ENCODE measurements at places on chromosomes 6 and 20.
A peak's percentile ranks its signal among the peaks of the same experiment; 100 is the strongest.

DNA sequence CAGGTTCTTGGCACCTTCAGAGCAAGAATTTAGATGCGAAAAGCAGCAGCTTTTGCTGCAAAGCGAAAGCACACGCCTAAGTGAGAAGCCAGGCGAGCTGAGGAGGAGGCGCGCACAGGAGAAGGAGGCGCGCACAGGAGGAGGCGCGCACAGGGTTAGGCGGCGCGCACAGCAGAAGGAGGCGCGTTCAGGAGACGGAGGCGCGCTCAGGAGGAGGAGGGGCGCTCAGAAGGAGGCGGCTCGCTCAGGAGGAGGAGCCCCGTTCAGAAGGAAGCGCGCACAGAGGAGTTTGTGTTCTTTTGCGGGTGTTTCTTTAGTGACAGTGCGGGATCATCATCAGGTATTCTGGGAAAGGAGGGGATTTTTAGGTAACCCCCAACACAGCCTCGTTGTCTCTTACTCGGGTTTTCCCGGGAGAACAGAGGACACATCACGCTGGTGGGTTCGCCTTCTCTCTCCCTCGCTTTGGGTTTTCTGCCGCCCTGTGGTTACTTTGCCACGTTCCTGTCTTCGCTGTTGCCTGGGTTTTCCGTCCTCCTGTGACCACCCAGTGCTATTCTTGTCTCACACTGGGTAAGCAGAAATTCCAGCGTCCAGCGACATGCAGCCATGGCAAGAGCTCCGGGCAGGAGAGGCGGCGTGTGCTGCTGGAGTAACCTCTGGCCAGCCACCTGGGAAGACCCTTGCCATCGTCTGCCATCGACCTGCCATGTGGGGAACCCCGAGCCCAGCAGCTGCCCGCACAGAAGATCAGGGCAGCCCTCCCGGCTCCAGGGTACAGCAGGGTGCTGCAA, 47.0 kb downstream of the WDR27 start:
- peak; percentile 66 for DNase-seq

- peak; percentile 43 for DNase-seq
Measured at GRCh38 chr6:6851059-6851948, 256.5 kb upstream of the RREB1 start.

- DNase-seq, result no peak
Measured at GRCh38 chr6:43847741-43848630, 78.0 kb downstream of the VEGFA start.

DNA sequence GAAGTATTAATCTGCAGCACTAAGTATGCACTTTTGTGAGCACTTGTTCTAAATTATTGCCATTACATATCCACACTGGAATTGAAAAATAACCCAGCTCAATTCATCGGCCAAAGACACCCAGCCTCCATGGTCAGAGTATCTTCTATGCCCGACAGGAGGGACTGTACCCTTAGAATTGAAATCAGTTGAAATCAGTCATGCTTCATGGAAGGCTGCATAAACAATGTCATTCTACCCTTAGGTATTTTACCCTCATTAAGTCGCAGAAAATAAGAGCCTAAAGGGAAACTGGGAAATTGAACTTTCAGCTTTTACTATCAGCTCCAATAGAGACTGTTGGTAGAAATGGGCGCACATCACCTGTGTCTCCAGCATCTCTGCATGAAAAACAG, 2.9 kb upstream of the RAMACL start:
- no peak for DNase-seq

DNA sequence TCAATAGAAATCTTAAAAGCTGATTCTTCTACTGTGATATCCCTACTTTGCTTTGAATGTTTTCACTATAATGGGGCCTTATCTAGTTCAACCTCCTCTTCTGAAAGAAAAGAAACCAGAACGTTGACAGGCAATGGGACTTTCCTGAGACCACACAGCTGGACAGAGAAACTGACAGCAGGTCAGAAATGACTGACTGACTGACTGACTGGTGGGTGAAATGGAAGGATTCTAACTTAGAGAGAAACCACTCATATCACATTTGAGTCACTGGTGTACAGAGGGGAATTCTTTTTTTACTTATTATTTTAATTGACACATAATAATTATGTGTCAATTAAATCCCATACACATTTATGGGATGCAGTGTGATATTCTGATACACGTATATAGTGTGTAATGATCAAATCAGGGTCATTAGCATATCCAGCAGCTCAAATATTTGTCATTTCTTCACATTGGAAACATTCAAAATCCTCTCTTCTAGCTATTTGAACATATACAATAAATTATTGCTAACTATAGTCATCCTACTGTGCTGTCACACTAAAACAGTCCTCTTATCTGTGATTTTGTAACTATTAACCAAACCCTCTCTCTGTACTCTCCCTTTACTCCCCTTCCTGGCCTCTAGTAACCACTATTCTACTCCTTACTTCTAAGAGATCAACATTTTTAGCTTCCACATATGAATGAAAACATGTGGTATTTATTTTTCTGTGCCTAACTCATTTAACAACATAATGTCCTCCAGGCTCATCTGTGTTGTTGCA, 64.8 kb upstream of the NRSN1 start:
- DNase-seq, result no peak

- DNase-seq, result peak; percentile 59
Measured at GRCh38 chr6:96926425-96926824, 1.9 kb downstream of the KLHL32 start.

GRCh38 chr6:25875563-25875905, 1.5 kb upstream of the SLC17A3 start:
- DNase-seq, result no peak

DNA sequence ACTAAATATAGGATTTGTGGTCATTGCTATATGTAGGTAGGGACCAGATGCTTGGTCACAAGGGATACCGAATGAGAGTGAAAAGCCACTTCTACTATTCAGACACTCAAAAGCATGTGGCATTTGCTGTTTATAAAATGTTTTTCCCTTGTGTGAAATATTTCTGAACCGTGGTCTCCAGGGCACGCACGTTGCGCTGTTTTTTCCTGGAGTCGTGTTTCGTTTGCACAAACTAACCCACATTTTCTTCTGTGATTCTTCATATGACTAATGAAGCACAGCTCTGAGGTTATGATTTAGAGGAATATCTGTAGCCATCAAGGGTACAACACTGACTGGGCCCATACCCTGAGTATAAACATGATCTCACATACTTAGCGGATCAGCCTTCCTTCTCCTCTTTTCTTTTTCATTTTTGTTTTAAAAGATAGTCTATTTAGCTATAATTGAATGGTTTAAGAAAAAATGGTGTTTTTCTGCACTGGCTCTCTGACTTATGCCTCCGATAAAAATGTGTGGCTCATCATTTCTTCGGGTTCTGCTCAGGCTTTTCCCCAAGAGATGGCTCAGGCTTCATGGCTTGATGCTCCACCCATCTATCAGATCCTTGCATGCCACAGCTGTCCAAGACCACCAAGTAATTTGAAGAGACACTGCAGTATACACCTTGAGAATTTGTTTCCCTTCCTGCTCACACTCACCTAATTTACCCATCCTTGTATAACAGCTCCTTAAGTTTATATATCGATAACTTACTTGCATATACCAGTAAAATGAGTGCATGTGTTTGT, 59.9 kb upstream of the HBS1L start:
- DNase-seq, result no peak

DNA sequence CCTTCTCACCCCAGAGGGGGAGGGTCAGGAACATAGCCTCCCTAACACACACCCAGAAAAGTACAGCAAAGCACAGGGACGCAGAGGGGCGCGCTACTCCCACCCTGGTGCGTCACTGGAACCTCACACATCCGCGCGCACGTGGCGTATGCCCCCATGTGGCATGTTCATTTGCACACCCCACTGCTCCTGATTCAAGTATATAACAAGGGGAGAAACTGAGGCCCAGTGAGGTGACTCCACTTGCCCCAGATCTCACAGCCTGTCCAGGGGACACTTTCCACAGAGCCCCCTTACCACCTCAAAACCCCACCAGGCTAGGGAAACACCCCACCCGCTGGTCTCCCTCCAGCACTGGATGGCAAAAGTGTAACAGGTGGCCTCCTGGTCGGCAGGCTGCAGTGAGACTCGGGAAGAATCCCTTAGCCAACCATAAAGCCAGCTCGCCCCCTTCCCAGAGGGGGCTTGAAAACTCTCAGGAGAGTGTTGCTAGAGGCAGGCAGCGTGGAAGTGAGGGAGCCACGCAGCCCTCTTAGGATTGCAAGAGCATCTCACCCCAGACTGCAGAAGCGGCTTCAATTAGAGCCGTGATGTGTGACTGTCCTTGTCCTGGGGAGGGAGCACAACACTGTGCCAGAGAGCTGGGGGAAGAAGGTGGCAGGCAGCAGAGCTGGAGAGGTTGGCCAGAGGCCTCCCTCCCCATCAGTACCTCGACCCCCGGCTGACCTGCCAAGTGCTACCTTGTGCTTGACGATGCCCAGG, at the start of gene GRM4:
Gene GRM4, minus strand, starts transcription at position 67 of the 762 bp plus-strand sequence. CDS start 12,591 bp downstream, outside the sequence.
- no peak for DNase-seq

GRCh38 chr20:56861590-56861989, 232.5 kb downstream of the TFAP2C start:
- no peak for DNase-seq

GRCh38 chr20:25129428-25129827, 47.5 kb upstream of the VSX1 start:
- no peak for DNase-seq

GRCh38 chr20:34634392-34634791, 42.5 kb downstream of the PIGU start:
- no peak for DNase-seq

DNA sequence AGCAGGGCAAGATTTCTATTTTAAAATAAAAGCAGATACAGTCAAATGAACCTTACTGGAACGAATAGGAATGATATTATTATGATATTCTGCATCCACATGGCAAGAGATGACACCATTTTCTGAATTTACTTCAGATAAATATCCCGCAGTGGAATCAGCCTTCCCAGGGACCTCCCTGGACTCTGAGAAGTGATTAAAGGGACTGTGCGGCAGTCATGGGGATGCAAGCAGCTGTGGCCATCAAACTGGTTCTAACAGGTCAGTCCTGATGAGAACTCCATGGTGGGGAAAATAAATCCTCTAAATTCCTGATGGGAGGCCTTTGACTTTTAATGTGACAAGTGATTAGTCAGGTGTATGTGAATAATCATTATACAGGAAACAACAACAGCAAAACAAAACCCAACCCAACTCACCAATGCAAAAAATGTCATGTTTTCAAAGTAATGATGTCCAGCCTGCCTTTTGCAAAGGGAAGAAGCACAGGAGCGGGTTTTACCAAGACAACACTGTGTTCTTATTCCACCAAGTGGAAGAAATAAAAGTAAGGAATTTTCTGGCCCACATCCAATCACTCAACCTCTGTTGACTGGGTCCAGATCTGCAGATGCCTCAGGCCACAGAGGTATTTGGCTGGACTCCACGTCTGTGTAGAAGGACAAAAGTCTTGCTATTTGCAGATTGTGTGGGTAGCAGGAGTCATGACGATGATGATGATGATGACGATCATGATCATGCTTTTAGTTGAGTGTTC, 61.9 kb upstream of the CITED2 start:
- DNase-seq, result no peak

DNA sequence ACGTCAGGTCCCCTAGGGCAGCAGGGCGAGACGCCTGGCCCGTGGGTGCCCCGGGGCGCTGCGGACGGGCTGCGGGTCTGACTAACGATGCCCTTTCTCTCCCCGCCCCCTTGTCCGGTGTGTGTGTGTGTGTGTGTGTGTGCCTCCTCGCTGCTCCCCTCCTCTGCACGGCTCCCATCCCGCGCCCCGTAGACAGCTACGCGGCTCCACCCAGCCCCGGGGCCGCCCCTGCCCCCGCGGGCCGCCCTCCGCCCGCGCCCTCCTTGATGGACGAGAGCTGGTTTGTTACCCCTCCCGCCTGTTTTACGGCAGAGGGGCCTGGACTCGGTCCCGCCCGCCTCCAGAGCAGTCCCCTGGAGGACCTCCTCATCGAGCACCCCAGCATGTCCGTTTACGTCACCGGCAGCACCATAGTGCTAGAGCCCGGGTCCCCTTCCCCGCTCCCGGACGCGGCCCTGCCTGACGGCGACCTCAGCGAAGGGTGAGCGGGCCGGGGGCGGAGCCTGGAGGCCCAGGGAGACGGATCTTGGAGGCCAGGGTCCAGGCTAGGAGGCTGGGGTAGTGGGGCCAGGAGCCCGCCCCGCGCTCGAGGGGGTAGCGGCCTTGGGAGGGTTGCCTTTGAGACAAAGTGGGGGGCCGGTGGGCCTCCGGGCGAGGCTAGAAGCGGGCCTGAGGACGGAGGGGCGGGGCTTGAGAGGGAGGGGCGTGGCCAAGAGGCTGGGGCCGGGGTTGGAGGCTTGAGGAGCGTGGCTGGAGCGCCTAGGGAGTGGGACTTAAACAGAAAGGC, 5.1 kb downstream of the TP53INP2 start:
- peak; percentile 84 for DNase-seq

GRCh38 chr6:88855541-88856147, 107.8 kb downstream of the RNGTT start:
- DNase-seq, result no peak

- no peak for DNase-seq
Measured at GRCh38 chr6:106540432-106540831, 88.9 kb downstream of the RTN4IP1 start.

GRCh38 chr20:32991383-32991782, 12.8 kb downstream of the SUN5 start:
- DNase-seq, result no peak

- DNase-seq, result no peak
Measured at GRCh38 chr6:81307651-81308214, 444.7 kb downstream of the TENT5A start.

GRCh38 chr6:7535498-7535897, 6.0 kb upstream of the DSP start:
- DNase-seq, result no peak

- no peak for DNase-seq
Measured at GRCh38 chr6:4931530-4932227, 72.2 kb downstream of the RPP40 start.

DNA sequence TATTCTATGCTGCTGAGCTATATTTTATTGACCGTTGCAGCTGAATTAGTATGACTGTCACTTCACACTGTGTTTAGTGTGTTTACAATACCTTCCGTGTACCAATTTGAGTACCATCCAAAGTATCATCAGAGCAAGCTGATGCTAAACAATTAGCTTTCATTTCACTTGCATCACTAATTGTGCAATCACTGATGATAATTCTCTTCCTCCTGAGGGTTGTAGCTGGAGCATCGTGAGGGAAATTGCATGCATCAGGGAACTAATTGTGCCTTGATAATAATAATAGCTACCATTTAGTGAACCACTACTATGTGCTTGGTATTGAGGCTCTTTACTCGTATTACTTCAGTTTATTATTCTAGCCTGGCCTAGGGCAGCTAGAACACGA, 384.8 kb upstream of the SOX4 start:
- no peak for DNase-seq

DNA sequence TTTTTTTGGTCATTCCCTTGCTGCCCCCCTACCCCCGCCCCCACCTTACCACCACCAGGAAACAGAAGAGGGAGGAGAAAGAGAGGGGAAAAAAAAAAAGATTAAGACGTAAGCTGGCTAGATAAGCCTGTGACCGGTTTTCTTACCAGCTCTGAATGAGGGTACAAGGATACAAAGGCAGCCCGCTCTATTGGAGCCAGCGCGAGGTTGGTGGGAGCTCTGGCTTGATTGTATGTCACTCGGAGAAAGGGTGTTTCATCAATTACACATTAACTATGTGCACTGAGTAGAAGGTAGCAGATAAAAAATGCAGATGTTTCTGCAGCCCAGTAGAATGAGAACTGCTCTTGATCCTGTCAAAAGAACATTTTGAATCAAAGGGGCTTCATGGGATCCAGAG, 28.6 kb upstream of the OLIG3 start:
- DNase-seq, result no peak

Measured in midbrain (tissue), 1 donor.